WTC11 (cell line): ENCODE measurements at places on chromosomes 11 and 22.
A peak's percentile ranks its signal among the peaks of the same experiment; 100 is the strongest.

DNA sequence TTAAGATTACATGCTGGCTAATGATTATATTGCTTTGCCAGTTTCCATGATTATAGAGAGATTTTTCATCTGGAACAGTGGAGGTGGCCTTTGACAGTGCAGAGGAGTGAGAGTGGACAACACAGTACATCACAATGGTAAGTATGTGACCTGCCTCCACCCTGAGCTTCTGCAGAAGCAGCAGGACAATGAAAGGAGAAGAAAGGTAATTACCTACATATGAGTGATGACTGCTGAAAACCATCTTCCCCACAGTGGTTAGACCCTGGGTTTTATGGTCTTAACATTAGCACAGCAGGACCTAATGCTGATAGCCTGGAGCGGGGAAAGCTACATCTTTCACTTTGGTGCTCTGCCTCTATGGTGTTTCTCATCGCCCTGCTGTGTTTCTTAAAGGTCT is 454.7 kb upstream of the DDI1 start:
- no peak for DNase-seq

DNA sequence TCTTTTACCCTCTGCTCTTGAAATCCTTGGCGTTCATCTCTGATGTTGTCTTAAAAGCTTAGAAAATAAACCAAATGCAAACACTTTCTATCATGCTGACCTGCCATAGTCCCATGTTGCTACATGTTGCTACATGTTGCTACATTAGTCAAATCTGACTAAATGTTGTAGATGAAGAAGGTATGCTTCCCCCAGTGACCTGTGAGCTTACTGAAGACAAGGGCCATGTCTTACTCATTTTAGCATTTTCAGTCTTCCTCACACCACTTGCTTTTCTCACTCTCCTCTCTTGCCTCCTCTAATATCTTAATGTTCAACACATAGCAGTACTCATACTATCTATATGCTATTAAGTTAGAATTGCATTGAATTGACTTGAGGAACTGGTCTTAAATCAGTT is 346.4 kb upstream of the MTNR1B start:
- DNase-seq = no peak

GRCh38 chr22:35131525-35132000 is 65.6 kb downstream of the ISX start:
- no peak for DNase-seq

DNA sequence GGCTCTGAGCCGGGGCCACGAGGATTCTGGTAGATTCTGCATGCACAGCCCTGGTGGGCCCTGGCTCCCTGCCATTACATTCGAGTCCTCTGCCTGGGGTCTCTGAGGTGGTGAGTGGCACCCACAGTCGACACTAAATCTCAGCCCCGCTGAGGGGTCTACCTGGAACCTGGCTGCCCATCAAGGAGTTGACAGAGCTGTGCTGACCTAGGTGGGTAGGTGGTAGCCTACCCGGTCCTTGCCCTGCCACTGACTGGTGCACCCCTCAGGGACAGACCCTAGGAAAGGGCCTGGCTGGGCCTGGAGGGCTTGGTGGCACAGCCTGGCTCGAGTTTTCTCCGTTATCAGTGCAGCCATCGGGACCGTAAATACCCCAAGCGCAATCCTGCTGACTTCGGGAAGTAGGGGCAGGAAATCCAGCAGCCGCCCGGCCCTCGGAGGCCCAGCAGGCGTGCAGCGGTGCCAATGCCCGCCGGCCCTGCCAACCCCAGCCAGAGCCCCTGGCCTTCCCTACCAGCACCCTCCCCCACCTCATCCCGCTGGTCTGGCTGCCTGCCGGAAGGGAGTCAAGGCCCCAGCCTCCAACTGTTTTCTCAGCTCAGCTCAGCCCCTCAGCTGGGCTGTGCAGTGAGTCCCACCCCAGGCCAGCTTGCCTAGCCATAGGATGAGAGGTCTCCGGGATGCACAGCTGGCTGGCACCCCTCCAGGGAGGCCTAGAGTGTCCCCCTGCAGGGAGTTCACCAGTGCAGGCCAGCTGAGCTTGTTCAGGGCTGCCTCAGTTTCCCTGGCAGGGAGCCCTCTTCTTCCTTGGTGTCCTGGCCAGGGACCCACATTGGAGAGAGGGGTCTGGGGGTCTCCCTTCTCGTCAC is 80.4 kb upstream of the KCNQ1OT1 start:
- DNase-seq = peak; percentile 7

DNA sequence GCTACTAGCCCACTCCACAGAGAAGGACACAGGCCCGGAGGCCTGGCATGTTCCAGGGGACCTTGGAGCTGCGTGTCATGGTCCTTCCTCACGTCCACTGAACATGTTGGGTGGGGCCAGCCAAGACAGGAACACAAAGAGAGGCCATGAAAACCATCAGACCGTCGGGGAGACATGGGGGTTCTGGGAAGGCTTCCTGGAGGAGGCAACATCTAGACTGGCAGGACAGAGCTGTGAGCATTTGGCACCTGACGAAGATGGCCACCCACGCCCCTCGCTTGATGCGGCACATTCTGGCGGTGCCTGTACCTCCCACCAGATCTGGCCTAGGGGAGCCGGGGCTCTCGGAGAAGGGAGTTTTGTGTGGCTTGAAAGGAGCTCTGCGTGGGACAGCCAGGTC is 24.7 kb upstream of the ARHGAP8 start:
- DNase-seq = no peak

DNA sequence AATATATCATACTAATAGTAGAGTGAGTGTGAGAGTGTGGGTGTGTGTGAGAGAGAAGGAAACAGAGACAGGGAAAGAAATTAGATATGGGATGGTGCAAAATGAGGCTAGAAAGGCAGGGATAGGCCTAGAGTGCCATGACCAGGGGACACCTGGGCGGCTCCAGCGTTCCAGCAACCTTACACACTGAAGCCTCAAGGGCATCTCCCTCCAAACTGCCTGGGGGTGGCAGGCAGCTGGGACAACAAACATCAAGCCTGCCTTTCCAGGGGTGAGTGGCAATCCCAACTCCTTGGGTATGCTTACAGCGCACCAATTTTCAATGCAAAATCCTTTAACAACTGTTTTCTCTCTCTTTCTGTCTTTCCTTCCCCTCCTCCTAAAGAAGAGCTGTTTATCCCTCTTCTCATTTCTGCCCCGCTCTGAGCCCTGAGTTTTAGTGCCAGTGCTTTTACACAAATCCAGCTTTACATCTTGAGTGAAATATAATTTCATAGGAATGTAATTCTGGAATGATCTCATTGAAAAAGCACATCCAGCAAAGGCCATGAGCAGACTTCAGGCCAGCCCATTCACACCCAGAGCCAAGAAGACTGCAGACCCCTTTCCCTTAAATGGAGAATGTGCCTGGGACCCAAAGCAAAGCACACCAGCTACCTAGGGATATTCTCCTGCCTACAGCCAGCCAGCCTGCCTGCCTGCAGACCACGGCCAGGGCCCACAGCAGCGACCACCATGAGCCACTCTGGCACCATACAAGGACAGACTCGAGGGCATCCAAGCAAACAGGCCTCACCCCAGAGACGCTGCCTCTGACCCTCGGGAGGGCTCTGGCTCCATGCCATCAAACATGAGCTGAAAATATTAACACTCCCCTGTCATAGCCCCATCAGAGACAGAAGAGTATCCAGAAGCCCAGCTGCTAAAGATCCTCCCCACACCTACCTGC is 90.3 kb downstream of the RPL27A start:
- no peak for DNase-seq

- DNase-seq = no peak
Observed at GRCh38 chr11:46679241-46680163, 20.9 kb downstream of the ARHGAP1 start.

DNA sequence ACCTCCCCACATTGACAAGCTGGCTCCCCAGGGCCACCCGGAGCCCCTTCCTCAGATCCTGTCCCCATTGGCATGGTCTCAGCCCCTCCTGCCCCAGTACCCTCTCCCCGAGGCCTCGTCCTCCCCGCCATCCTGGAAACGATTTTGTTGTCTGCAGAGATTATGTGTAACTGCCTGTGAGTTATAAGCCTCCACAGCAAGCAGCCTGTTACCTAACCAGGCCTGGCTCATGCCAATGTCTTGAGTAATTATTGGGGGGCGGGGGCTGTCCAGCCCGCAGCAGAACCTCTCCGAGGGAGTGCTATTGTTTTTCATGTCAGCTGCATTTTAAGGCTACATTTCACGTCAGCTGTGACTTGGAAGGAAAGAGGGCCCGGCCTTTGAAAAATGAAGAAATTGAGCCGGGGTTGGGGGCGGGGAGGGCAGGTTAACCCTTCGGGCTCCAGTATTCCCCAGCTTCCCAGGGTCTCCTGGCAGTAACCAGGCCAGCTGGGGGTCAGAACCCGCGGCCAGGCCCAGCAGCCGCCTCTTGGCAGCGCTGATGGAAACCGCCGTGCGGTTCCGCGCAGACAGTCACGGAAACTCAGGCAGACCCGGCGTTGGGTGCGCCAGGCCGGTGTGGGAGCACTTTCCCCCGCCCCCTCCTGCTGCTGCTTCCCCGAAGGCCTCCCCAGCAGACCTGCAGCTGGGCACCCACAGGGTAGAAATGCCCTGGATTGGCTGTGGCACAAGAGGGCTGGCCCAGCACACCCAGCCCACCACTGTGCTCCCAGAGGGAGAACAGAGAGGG is 59.5 kb downstream of the CDKN1C start:
- DNase-seq = no peak

GRCh38 chr22:49554741-49555140 is 272.9 kb downstream of the BRD1 start:
- DNase-seq = no peak

GRCh38 chr11:6607190-6607795 is 3.7 kb downstream of the ILK start:
- no peak for DNase-seq

DNA sequence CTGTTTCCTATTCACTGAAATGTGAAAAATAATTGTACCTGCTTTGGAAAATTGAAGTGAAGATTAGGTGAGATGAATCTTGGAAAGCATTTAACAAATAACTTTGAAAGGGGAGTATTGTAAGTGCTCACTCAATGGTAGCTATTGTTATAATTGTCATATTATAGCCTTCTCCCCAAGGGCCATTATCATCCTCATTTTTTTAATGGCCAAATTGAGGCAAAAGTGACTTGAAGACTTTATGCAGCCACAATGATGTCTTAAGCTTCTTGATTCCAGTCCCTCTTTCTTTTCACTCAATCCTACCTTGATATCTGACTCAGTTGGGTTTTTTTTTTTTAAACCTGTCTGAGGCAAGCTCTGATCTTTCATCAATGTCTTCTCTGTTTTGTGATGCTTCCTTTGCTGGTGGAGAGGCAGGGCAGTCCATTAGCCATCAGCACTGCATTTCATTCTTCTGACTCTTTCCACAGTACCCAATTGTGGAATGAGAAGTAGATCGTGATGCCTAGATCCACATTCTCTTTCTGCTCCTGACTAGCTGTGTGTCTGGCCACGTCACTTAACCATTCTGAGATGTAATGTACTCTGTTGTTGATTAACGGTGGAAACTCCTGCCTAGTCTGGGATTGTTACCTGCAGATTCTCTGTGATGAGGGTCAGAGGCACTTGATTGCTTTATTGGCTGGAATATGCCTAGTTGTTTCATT is 101.4 kb downstream of the DBX1 start:
- DNase-seq = no peak

GRCh38 chr11:61532134-61533038 is 23.8 kb downstream of the LRRC10B start:
- DNase-seq = peak; percentile 77

- no peak for DNase-seq
Observed at GRCh38 chr11:60834742-60835533, 7.0 kb upstream of the CCDC86 start.

GRCh38 chr11:73528483-73529203 is 69.3 kb downstream of the FAM168A start:
- DNase-seq = no peak

DNA sequence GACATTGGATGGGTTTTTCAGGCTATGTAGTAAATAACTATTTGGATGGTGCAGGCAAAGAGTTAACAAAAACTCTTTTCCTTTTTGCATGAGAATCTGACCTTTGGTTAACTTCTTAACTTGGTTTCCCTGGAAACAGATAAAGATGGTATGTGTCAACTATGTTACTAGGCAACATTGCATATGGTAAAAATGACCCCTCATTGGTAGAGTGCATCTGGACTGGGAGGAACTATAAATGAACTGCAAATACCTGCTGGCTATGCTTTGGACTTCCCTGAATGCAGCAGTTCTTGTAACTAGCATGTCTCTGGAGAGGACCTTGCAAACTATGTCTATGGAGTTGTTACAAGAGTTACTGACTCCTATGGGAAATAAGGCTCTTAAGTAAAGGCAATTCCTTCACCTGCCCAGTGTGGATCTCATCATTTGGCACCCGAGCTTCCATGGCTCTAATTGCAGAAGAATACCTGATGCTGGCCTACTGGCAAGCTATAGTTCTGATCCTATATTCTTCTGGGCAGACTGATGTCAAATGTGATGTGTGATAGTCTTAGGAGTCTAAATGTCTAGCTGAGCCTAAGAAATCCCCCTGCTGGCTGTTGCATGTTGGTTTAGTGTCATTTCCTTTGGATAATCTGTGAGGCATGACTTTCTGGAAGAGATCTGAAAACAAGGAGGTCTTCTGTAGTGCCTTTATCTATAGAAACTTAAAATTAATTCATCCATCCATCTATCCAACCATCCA is 126.7 kb upstream of the MTMR2 start:
- DNase-seq = no peak

GRCh38 chr11:3834664-3835461 is 5.9 kb downstream of the RHOG start:
- DNase-seq = peak; percentile 28

- DNase-seq = peak; percentile 74
Observed at GRCh38 chr11:68342459-68343158, 30.2 kb downstream of the LRP5 start.

DNA sequence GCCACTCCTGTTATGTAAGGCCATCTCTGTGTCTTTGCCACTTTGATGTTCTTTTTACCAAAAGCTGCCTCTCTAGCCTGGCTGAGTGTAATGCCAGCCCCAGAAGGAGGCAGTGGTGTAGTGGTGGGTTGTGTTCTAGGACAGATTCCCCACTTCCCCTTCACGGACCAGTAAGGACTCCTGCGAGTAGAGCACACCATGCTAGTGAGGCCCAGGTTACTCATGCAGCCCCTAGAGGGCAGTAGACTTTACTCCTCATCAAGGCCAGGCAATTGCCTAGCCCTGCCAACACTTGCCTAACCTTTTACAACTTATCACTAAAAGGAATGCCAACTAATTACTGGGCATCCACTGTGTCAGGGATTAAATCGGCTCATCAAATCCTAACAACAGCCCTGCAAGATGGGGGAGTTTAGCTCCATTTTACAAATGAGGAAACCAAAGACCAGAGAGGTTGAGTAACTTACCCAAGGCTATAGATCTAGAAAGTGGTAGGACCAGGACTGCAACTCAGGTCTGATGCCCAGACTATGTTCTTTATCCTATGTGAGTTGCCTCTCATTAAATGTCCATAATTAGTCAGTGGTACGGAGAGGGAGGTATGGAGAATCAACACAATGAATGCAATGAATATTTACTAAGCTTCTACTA is 75.3 kb downstream of the APIP start:
- peak; percentile 29 for DNase-seq

DNA sequence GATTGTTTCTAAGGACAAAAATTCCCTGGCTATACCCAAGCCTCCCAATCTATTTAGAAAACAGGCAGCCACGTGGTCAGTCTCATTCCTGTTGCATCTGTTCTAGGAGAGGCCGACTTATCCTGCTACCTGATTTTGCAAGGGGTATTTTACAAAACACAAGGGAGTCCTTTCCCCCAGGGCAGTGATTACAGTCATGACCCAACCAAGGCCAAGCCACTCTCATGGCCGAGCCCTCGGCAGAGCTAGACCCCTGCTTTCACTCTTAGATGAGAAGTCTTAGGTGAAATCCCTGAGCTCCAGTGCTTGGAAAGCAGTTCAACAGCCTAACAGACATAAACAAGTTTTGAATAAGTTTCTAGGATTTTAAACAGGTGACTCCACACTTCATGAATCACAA is 89.0 kb upstream of the PITPNB start:
- DNase-seq = no peak

GRCh38 chr22:36900225-36900624 is 13.2 kb upstream of the CSF2RB start:
- no peak for DNase-seq
